Psoas muscle (tissue), 8 donors: ENCODE measurements at places on chromosomes 5 and 9. TPM values are rescaled to one million over a fixed set of nuclear protein-coding genes. Genes with fewer than 3 reads are reported as not detected.

- DNase-seq: peak; percentile 47
Measured at GRCh38 chr5:1011741-1012312, 3.2 kb downstream of the NKD2 start.

KLF9 gene
- polyA plus RNA-seq: 87.0 TPM

GPRIN1 gene
- polyA plus RNA-seq: 1.2 TPM

DNA sequence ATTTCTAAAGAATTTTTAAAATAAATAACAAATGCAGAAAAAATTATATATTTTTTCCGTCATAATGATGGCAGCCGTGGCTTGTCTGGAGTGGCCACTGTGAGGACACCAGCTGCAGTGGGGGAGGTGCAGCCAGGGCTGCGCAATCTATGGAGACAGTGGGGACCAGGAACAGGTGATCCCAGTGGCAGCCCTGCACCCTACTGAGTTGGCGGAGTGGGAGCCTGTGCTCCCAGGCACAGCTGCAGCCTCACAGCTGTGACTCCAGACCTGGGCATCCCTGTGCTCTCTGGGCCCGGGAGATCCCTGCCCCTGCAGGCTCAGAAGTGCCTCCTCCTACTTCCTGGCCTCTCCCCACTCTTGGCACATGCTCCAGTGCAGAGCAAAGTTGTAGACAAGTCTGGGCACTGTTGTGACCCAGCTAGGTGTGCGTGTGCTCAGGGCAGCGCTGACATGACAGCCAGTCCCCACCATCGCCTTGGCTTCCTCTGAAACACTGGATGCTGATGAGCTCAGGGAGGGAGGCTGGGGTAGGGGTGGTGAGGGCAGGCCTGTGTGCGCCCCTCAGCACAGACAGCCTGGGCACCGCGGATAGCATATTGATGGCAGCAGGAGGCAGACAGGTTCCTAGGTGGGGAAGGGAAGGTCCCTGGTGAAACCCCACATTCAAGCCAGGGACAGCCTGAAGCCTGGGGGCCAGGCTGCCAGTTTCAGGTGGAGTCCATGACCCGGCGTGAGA, 96.0 kb upstream of the PRR16 start:
- DNase-seq: no peak

DNA sequence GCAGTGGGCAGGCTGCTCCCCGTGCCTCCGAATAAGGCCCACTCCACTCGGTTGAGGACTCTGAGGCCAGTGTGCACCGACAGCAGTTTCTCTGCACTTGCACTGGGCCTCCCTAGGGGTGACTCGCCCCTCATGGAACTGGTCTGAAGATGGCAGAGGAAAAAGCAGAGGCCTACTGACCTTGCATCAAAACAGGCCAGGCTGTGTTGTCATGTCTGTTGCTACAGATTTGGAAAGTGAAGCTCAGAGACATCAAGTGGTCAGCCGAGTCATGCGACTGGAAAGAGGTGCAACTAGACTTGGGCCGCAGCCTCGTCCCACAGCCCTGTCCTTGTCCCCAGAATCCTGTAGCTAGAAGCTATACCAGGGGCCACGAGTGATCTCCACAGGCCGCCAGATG, 78.3 kb downstream of the DCP2 start:
- DNase-seq: no peak
